ENCODE measurements at places on chromosomes 5 and 9.

GRCh38 chr5:118551031-118551430, 437.3 kb downstream of the DTWD2 start:
- DNase-seq: no peak

- DNase-seq: no peak
These were observed 175.7 kb downstream of the MELK start for GRCh38 chr9:36748322-36748899.

GRCh38 chr5:74966141-74967026, 86.0 kb downstream of the GCNT4 start:
- no peak for DNase-seq

- no peak for DNase-seq
These were observed 85.2 kb downstream of the RASGRF2 start for GRCh38 chr5:81045389-81045807.

DNA sequence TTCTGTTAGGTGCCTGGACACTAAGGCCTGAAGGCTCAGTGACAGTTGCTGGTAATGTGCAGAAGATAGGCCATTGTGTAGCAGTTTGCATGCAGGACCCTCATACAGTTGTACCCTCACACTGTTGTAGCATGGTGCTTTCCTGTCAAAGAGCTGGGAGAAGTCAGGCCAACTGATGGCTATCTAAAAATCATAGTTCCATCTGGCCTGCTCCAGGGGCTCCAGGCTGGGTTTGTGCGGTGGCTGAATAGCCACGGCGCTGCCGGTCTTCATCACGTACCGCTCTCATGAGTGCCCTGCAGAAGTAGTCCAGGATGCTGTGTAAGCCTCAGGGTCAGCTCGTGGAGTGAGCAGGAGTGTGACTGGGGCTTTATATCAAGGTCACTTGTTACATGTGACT, 12.2 kb downstream of the SECISBP2 start:
- no peak for DNase-seq

GRCh38 chr5:84292788-84293653, 91.7 kb downstream of the EDIL3 start:
- no peak for DNase-seq

GRCh38 chr5:17436761-17437221, 61.2 kb upstream of the TAF11L2 start:
- no peak for DNase-seq

DNA sequence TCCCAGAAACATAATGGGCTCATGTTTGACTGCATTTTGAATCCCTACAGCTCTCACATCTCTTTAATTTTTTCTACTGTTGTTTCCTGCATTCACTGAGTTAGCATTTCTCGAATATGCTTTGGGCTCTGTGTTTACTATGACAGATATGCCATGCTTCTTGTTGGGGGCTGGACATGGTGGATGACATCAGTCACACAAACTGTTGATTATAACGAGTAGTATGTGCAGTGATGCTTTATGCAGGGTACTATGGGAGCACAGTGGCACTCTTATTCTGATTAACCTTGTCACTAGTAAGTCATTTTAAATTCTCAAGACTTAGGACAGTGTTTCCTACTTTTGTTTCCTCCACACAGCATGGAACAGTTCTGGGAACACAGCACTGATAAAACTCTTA, 295.4 kb upstream of the ZNF608 start:
- no peak for DNase-seq

DNA sequence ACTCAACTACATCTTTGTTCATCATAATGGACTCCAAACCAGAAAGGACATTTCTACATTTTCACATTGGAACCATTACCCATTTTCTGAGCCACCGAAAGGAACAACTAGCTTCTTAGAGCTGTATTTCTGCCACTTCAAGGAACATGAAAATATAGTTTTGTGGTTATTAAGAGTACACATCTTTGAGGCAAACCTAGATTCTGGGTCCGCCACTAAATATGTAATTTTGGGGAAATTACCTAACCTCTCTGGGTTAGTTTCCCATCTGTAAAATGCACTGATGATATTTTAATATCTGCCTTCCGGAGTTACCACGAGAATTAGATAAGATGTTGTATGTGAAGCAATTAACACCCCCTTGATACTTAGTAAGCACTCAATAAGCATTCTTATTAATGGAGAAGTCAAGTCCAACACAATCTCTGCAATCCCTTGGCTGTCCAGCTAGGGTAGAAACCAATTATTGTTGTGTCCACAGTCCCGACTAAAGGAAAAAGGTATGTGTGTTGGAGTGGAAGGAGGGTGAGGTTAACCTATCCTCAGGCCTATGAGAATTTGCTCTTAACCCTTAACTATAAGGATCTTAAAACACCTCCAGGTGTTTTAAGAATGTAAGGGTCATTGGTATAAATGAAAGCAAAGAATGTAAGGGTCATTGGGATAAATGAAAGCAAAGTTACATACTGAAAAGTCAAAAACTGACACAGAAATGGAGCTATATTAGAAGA, 94.0 kb upstream of the PTGER4 start:
- DNase-seq: no peak

- DNase-seq: no peak
These were observed 4.5 kb upstream of the EGFL7 start for GRCh38 chr9:136657974-136658848.

GRCh38 chr5:179148703-179149170, 88.6 kb downstream of the ZNF354C start:
- DNase-seq: no peak

DNA sequence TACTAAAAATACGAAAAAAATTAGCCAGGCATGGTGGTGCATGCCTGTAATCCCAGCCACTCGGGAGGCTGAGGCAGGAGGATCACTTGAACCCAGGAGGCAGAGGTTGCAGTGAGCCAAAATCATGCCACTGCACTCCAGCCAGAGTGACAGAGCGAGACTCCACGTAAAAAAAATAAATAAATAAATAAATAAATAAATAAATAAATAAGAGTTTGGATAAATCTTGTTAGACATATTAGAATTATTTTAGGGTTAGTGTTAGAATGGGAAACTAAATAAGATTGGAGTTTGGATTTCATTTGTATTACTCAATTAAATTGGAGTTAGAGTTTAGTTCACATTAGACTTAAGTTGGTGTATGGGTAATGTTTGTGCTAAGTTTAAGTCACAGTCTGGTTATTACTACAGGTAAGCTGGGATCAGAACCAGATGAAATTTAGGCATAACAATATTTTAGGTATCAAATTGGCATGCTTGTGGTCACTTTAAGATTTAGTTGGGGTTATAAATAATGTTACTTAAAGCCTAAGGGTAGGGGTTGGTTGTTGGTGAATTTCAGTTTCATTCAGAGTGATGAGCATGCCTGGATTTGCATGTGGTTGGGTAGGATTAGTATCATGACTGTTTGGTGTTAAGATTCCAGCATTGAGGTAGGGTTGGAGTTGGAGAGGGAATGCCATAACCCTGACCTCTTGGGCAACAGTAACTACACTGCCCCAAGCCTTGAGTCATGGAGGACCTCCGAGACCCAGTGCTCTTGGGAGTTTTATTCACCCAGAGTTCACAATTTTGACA, 3.3 kb downstream of the OR5C1 start:
- no peak for DNase-seq

DNA sequence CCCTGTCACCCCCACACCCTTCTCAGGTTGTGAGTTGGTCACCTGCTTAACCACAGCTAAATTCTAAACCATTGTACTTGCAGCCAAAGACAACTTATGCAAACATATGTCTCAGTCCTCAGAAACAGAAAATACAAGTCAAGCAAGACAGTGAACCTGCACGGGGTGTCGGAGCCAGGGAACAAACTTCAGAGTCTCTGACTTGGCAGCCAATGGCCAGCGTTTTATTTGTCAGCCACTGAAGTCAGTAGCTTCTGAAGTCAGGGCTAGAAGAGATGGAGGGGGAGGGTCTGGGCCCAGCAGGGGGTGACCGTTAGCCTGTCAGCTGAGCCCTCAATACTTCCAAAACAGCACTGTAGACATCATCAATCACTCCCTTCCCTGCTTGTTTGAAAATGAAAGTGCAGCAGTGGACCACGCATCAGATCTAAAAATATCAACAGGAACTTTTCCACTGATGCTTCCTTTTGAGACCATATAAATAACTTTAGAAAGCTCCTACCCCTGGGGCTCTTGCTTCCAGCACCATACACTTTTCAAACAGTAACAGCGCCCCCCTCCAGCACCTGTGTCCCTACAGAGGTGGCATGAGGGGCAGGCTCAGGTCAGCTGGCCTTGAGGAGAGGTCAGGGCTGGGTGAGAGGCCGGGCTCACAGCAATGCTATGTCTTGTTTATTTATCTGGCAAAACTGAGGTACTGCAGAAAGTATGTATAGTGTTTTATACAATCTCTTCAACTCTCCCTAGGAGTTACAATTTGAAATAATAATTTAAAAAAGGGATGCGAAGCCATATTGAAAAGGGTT, 142.5 kb downstream of the ACER2 start:
- no peak for DNase-seq

GRCh38 chr5:111772456-111773122, 15.6 kb upstream of the NREP start:
- no peak for DNase-seq

GRCh38 chr5:32981061-32981460, 269.9 kb downstream of the NPR3 start:
- no peak for DNase-seq

DNA sequence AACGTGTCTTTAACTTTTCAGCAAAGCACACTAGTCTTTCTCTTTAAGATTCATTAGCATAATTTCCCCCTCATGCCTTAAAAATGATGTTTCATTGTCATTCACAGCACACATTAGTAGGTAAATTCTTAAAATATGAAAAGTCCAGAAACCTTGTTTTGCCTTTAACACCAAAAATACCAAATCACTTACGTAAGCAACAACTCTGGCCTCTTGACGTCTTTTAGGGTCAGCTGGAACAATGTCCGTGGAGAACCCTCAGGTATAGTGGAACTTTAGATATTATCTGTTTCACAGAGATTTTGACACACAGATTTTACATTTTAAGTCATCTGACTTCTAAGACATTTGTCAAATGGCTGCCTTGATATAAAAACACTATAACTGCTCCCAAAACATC, 30.9 kb downstream of the LNPEP start:
- DNase-seq: no peak

GRCh38 chr9:1839909-1840308, 175.2 kb upstream of the SMARCA2 start:
- DNase-seq: no peak

GRCh38 chr9:99023831-99024230, 80.1 kb downstream of the COL15A1 start:
- DNase-seq: no peak

DNA sequence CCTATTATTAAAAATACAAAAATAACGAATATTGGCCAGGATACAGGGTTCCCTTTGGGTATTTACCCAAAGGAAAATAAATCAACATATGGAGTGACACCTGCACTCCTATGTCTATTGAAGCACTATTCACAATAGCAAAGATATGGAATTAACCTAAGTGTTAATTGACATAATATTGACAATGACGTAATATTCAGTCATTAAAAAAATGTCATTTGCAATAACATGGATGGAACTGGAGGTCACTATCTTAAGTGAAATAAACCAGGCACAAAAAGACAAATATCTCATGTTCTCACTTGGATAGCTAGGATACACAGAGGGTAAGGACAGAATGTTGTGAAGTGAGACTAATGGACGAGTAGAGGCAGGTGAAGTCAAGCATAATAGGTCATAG, 326.3 kb upstream of the PTGER4 start:
- no peak for DNase-seq

- no peak for DNase-seq
These were observed 552.2 kb downstream of the ZNF608 start for GRCh38 chr5:124194282-124194681.

GRCh38 chr9:128420060-128420650, 502 bp upstream of the CERCAM start:
- DNase-seq: peak; percentile 32

- no peak for DNase-seq
These were observed 595.6 kb downstream of the RAB3C start for GRCh38 chr5:59178482-59178881.

- no peak for DNase-seq
These were observed 88.7 kb downstream of the NTNG2 start for GRCh38 chr9:132250324-132251262.

GRCh38 chr9:68805890-68806517, 101.0 kb downstream of the PIP5K1B start:
- DNase-seq: no peak

GRCh38 chr9:134032456-134033222, 7.4 kb downstream of the BRD3OS start:
- no peak for DNase-seq

- DNase-seq: no peak
These were observed 187.5 kb downstream of the MED10 start for GRCh38 chr5:6190838-6191237.

GRCh38 chr5:102798104-102798785, 43.1 kb downstream of the PAM start:
- no peak for DNase-seq

- no peak for DNase-seq
These were observed 1.7 kb downstream of the DBN1 start for GRCh38 chr5:177471610-177472356.

DNA sequence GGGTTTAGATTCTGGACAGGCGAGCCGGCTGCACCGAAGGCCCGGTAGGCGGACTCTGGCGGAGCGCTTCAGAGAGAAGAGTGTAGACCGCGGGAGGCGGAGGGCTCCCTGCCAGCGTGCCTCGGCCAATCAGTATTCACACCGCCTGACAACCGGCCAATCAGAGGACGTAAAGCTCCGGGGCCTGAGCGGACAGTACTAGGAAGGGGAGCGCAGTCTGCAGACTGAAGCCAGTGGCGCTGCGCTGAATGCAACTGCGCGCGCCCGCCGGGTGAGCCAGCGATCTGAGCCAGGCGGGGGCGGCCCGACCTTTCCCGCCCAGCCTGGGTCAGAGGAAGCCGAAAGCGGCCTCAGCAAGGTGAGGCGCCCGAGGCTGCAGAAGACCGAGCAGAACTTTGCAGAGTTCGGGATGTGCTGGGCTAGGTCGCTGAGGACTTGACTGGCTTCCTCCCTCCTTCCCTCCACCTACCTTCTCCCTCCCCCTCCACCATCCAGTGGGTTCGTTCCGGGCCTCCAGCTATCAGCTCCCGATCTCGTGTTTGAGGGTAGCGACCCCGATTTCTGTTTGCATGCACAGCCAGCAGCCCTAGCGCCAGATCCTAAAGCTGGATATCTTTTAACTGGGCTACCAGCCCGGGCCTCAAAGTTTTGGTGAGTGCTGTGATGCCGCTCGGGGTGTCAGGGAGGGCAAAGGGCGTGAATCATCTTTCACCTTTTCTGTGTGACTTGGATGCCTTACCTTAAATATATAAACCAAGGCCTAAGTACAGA, at the start of gene DMRT2:
TSS of gene DMRT2 (plus strand) at position 233 of the 771 bp plus-strand sequence. CDS start 1,257 bp downstream, outside the sequence.
- no peak for DNase-seq

GRCh38 chr5:37816331-37816730, 23.5 kb downstream of the GDNF start:
- no peak for DNase-seq

DNA sequence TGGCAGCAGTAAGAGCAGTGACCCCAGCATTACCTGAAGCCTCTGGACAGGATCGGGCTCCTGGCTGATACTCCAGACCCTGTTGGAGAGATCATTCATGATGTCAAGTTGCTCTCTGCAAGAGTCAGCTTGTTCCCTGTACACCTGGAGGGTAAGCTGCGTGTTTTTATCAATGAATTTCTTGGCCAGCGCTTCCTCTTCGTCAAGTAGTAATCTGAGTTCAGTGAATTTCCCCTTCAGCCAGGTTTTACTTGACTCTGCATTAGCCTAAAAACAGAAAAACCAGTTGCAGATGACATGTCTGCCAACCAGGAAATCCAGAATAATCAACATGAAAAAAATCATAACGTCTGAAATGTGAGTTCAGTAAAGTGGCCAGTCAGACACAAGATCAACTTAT, 19.1 kb downstream of the TRIM14 start:
- no peak for DNase-seq
